ENCODE measurements at places on chromosomes 3 and 15.

GRCh38 chr15:69305204-69305931 lies 6.7 kb downstream of the PAQR5 start:
- DNase-seq = peak; percentile 55

GRCh38 chr3:151330379-151330778 lies 1.0 kb upstream of the P2RY13 start:
- DNase-seq = no peak

DNA sequence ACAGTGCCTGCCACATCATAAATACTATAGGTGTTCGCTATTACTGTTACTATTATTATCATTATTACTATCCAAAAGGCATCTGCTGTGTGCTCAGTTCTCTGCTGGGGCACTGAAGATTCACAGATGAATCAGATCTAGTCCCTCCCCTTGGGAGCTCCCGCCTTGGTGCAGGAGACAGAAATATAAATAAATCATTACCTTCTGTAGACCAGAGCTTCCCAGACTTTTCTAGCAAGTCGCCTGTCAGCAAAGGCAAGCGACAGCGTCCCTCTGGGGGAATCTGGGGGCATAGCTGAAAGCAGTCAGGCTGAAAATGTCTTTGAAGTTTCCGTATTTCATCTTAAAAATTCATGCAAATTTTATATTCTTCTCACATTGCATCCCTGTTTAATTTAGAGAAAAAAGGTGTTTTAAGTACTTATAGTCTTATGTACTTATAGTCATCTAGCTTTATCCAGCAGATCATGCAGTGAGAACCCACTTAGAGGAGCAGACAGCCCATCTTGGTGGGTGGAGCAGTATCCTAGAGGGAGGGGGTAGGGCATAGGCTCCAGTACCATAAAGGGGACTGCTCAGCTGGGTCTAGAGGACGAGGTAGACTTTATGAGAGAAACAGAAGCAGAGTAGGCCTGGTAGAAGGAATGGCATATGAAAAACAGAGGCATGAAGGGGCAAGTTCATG lies 10.4 kb upstream of the BRPF1 start:
- DNase-seq = no peak

DNA sequence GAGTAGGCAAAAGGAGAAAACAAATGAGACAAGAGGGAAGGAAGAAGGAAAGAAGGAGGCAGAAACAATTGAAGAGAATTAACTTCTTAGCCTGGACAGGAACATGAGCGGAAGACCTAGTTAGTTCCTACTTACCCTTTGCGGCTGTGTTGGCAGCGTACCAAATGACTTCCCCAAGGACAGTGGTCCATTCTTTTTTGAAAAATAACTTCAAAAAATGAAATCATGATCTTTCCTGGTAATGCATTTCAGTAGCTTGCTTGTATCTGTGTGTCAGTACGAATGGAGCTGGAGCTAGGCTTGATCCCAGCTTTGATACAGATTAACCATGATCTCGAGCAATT lies 41.5 kb upstream of the CFAP161 start:
- DNase-seq = no peak

DNA sequence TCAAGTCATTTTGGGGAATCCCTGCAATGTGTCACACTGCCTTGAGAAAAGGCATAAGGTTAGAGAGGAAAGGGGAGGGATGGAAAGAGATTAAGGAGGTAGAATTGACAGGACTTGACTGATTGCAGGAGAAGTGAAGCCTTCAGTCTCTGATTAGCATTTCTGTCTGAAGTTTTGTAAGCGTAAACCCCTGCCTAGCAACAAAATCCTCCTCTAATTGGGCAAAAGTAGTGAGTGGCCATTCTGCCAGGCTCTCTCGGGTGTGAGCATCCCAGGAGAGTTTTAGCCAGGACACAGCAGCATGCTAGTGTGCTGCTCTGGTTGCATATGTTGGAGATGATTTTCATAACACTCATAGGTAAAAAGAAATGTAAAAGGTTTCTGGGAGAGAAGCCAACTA lies 117.0 kb upstream of the MRPL3 start:
- no peak for DNase-seq

- no peak for DNase-seq
These were observed 13.3 kb downstream of the CHST13 start for GRCh38 chr3:126537116-126537729.

- no peak for DNase-seq
These were observed 3.1 kb downstream of the CPLX3 start for GRCh38 chr15:74829486-74829885.

DNA sequence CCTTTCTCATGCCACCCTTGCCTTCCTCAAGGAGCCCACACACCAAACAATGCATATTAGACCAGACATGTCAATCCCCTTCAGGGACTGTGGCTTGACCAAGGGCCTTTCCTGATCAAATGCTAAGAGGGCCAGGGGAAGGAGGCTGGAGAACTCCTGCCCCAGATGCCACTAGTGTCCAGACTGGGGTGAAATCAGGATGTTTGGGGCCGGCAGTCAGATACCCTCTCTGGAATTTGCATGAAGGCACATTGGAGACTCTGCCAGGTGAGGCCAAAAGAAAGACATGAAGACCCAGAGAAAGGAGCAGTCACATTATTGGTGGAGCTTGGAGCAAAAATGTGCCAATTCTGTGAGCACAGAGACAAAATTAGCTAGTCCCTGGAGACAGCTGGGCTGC lies 154.1 kb downstream of the TLE3 start:
- DNase-seq = no peak

DNA sequence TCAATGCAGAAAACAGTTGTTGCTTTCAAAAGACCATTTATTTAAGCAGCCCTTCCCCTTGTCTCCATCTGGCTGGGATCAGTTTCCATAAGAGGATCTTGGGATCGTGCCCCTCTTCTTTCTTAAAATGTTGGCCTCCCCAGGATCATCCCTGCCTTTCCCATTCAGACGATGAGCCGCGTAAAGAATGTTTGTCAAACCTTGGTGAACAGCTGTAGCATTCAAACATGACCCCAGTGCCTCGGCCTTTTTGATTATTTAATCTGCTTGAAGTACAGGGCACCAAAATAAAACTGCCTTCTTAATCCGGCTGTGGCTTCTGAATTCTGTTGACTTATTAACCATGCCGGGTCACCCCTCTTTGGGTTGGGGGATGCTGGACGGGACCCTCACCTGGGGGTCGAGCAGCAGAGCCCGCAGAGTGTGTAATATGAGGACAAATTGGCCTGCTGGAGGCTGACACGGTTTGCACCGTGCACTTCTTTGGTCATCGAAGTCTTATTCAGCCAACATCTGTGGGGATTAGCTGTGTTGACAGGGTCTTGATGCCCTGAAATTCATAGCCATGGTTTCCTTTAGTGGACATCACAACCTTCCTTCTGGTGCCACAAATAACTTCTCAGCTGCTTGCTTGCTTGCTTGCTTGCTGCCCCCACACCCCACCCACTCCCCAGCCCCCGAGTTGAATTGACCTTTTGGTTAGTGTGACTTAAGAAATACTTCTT lies at the start of gene LRTM1:
LRTM1 (minus strand) TSS at position 14 of the 725 bp plus-strand sequence. CDS start 148 bp downstream, outside the sequence.
- DNase-seq = no peak

DNA sequence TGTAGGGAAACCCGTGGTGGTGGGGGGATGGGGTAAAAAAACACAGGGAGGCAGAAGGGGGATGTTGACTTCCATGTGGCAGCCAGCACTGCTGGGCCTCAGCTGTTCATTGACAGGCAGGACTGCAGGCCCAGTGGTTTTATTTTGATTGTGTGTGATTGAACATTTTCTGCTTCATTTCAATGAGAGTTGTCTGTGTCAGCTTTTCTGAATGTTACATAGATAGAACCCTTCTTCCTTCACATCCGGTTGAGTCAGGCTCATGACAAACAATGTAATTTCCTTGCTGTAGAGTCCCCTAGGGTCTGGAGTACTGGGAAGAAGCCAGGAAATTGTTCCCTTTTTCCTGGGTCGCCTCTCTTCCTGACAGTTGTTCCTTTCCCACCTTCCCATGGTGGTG lies 8.2 kb upstream of the RPP25 start:
- DNase-seq = no peak

DNA sequence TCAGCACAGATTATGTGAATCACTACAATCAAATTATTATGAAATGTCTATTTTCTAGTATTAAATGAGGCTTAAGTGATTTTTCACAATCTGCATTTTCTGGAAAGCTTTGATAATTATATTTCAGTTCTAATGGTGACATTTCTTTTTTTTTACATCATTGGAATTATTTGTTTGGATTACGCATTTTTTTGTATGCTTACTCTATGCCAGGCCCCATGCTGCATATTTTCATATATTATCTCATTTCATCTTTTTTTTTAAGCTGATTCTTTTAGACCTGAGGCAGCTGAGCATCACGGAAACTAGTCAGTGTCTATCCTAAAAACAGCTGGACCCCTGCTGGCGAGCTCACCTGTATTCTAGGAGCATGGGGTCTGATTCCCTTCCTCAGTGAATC lies 31.1 kb downstream of the SLCO3A1 start:
- no peak for DNase-seq
